ENCODE measurements at places on chromosomes 6 and 20.
A peak's percentile ranks its signal among the peaks of the same experiment; 100 is the strongest.

DNA sequence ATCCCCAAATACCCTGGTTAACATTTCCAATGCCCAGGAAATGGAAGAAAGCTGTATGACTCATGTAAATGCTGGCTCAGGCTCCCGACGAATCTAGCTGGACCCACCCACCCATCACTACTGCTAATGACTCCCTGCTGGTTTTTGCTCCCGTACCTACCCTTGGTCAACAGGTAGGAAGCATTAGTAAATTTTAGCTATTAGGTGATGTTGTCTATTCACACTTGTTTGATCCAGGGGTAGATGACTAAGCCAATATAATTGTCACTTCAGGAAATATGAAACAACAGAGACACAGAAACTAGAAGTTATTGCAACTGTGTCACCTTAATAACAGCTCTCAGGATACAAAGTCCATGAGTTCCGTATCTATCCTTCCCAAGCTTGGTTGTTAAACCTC, 94.4 kb upstream of the BEND6 start:
- no peak for DNase-seq

- no peak for DNase-seq
Measured at GRCh38 chr6:21842875-21843645, 249.5 kb downstream of the SOX4 start.

- DNase-seq: no peak
Measured at GRCh38 chr20:47971058-47971791, 185.9 kb upstream of the SULF2 start.

GRCh38 chr20:4267242-4267641, 251.9 kb upstream of the RNF24 start:
- no peak for DNase-seq

- DNase-seq: no peak
Measured at GRCh38 chr6:5786321-5786968, 220.3 kb downstream of the NRN1 start.

DNA sequence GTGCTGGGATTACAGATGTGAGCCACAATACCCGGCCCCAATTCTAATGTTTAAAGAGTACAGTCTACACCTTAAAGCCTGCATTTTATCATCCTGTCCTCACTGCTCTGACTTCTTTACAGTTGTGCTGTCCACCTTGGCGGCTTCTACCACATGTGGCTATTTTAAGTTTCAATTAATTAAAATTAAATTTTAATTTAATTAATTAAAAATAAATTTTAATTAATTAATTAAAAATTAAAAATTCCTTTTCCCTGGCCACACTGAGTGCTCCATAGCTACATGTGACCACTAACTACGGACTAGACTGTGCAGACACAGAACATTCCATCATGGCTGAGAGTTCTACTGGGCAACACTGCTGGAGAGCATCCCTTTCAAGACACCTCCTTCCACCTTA, 27.4 kb downstream of the ATP9A start:
- DNase-seq: no peak

- DNase-seq: no peak
Measured at GRCh38 chr20:38113401-38114325, 51.4 kb downstream of the TGM2 start.

DNA sequence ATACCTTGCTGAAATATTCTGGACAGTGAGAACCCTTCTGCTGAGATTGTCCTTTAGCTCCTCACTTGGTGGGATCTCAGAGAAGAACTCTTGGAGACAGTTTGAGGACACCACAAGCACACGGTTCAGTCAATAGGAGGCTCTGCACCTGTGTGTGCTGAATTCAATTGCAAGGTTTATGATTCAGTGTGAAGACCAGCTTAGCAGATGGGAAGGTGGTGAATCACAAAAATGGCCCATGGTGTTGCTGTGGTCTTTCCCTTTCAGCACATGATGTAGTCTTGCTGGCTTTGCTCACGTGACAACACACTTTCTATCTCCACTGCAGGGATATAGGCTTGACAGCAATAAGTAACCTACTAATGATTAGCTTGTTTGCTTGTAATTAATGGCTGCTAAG, 270.3 kb downstream of the SLC24A3 start:
- no peak for DNase-seq

DNA sequence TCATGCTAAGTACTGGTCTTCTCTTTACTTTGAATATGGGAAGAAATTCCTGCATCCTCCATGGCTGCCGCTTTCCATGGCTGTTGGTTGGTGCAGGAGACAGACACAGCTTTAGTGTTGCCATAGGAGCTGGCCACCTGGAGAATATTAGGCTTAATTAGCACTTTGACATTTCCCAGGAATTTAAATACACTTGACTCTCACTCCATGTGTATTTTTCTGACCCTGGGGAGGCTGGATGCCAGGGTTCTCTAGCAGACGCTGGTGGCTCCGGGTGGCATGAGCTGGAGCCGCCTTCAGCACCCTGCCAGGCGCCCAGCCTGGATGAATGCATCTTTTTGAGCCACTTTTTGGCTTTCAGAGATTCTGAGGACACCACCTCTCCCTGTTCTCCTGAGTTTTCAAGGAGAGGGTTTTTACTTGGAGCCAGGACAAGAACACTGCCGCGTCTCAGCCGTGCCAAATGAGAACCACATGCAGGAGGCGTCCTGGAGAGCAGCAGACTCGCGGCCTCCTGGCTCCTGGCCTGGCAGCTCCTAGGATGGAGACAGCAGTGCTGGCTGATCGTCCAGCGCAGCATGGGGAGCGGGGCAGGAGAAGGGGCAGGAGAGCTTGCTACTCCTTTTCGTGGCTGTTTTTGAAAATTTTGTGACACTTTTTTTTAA, 258.8 kb downstream of the SMOC2 start:
- DNase-seq: no peak

DNA sequence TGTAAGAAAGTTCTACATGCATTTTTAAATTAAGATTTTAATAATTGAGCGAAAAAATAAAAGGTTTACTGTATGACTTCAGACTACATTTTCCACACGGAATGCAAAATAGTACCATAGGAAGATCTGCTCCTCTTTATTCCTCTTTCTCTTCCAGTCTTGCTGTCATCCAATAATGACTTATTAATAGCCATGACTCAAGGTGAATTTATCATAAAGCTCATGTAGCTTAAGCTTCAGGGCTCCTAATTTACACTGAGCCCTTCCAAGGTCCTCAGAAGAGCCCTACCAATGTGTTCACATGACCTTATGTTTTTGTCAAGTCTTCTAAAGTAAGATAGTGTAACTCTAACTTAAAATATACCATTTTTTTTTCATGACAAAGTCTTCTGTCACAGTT, 510.1 kb downstream of the PHF3 start:
- no peak for DNase-seq

GRCh38 chr6:6689400-6690143, 101.1 kb downstream of the LY86 start:
- DNase-seq: no peak

DNA sequence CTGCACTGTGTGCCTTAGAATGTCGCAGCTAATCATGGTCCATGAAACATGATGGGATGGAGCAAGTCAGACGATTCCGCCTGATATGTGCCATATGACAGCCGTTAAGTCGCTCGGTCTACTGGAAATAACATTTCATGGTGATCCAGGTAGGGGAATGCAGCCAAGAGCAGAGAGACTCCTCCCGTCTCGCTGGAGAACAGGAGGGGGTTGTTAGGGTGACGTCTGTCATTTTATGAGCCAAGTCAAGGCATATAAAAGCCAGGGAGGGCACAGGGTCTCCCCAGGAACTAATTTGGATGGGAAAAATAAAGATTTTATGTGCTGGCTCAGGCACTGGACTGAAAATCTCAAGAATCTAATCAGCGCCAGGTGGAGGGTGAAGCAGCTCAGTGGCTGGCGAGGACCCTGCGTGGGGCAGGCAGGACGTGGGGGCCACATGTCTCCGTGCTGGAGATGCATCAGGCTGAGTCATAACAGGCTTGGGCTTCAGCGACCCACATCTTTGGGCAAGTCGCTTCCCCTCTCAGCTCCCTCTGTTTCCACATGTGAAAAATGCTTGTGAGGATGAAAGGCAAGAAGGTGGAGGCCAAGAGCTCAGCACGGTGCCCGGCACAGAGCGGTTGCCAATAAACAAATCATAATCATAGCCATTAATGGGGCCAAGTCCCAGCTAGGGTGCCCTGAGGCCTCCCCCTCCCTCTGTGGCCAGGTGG, 234.6 kb downstream of the ANKRD60 start:
- no peak for DNase-seq

- DNase-seq: no peak
Measured at GRCh38 chr6:164034602-164035140, 620.2 kb downstream of the QKI start.

DNA sequence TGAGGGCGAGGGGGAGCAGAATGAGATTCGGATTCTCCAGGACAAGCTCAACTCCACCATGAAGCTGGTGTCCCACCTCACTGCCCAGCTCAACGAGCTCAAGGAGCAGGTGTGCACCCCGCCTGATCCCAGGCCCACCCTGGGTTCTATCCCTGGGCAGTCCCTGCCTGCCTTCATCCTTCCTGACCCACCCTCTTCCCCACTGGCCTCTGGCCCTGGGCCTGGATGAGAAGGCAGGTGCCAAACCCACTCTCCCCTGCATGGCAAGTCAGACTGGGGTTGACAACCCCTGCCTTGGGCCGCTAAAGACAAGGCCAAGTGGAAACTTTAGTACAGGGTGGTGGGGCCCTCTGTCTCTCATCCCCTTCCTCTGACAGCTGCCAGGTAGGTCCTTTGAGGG, 16.5 kb downstream of the UQCC2 start:
- DNase-seq: no peak

GRCh38 chr20:50048420-50049166, 64.4 kb downstream of the UBE2V1 start:
- DNase-seq: no peak

DNA sequence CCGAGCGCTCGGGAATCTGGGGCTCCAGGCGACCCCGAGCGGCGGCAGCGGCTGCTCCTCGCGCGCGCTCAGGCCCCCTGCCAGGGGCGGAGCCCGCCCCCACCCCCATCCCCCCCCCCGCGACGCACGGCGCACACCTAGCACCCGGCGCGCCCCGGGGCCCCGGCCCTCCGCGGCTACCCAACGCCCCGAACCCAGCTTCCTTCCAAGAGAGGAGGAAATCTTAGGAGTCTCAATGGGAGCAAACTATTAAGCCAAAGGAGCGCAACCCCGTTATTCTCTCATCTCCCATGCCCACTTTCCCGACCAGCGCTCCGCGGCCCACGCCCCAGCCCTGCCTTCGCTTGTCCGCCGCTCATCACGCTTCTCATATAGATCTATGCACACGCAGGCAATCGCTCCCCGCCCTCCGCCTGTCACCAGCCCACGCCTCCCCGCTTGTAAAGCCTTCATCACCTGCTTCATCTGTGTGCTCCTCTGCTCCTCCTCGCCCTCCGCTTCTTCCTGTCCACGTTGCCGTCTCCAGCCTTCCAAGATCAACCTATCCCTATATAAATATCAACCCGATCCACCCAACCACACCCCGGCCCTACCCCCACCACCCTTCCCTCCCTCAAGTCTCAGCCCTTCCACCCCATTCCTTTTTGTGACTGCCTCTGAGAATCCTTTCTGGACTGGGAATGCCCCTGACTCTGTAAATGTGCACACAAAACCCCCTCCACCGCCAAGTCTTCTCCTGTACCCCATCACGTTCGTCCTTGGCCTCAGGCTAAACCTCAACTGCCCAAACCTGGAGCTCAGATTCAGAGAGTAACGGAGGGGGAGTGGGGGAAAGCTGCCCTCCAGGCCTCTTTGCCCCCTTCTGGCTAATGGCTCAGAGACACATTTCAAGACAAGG, at the start of gene DLK2:
Gene DLK2 (minus strand): TSS at position 18 of the 898 bp plus-strand sequence. CDS start 723 bp downstream, outside the sequence.
- DNase-seq: peak; percentile 57

DNA sequence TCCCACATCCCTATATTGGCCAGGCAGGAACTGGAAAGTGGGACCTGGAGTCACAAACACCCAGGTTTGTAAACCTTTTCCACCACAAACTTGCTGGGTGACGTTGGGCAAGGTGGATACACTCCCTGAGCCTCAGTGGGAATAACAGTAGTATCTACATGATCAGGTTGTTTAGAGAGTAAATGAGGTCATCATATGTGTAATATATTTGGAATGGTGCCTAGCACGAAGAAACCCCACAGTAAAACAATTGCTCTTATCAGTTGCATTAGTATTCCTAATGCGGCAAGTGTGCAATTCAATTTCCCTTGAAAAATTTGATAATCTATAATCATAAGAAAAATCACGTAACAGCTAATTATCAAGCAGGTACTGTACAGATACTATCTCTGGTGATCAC, 51.9 kb downstream of the HIVEP2 start:
- no peak for DNase-seq

- DNase-seq: no peak
Measured at GRCh38 chr20:62517901-62518610, 42.3 kb upstream of the GATA5 start.

DNA sequence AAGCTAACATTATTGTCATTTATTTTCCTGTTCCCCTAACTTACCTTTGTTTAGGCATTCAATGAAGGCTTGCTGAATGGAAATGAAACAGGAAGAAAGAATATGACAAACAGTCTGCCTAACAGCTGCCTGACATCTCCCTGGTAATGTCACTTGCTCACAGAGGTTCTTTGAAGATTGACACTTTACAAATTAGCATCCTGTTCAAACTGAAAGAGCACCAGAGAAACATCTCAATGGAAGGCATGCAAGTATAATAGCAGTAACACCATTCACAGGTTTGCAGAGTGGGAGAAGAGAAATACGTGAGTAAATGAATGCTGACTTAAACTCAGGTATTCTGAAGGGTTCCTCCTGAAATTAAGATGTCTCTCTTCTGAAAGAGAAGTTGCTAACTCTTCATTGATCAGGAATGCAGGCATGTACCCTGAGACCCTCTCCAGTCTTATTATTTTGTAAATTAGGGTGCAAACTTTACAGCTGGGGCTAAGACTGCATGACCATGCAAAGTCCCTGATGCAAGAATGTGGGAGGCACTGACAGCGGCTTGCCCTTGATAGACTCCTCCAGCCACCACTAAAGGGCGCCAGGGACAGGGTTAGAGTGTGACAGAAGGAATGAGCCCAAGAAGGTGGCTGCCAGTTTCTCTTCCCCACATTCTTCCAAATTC, 1.3 kb upstream of the SMLR1 start:
- DNase-seq: no peak

DNA sequence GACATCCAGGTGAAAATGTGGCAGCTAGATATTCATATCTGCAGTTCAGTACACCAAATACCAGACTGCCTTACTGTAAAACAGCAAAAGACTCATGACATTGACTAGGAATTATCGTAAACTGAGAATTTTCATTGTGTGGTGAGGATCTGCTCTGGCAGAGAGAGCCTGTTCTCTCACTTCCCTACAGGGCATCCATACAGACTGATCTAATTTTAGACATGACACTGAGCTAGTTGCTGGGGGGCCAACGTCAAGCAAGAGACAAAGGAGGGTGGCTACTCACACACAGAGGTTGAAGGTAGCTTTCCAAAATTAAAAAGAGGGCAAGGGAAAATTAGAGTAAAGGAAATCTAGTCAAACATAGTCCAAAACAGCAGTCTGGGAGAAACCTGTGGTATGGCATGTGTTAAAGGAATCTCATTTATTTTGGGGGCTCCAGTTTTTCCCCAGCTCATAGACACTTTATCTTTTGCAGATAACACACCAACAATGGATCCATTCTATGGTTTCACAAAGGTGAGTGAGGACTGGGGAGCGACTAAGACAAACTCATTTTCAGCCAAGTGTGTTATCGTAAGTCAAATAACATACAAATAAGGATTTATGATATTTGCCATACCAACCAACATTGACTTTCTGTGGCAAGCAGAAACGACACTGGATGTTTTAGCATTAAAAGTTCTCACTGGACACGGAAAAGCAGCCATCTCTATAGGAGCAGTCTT, 36.6 kb upstream of the NHSL1 start:
- DNase-seq: peak; percentile 35

GRCh38 chr6:109362102-109362884, 20.0 kb downstream of the CD164 start:
- no peak for DNase-seq

- DNase-seq: no peak
Measured at GRCh38 chr6:15911753-15912504, 217.0 kb upstream of the MYLIP start.
